ENCODE measurements at places on chromosomes 5 and 9.

- peak; percentile 64 for DNase-seq
Measured at GRCh38 chr5:124677374-124678351, 68.8 kb downstream of the ZNF608 start.

DNA sequence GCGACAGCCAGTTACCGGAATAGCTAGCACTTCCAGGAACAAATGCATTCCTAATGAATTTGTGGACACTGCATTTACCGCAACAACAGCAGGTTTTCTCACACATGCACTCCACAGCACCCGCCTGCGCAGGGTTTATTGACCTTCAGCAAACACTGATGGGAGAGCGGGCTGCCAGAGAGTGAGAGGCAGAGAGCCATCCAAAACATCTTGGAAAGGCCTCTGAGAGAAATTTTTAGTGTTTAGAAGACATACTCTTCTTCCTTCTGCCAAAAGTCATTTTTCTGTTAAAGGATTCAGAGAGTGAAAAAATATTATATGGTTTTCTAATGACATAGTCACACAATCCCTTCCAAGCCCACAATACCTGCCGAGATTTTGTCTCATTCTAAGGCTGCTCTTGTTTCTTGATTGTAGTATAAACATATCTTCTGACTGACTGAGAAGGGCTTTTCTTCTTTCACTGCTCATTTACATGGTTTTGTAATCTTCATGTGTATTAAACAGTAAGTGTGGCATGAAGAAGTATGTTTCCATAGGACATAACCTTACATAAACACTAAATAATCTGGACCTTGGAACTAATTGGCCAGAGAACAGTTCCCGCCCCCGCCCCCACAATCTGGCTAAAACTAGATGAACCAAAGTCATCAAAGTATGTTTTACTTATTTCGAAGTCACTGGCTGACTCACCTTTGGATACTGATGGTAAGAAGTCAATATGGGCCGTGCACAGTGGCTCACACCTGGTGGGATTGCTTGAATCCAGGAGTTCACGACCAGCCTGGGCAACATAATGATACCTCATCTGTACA lies 432.5 kb upstream of the MEF2C start:
- no peak for DNase-seq

DNA sequence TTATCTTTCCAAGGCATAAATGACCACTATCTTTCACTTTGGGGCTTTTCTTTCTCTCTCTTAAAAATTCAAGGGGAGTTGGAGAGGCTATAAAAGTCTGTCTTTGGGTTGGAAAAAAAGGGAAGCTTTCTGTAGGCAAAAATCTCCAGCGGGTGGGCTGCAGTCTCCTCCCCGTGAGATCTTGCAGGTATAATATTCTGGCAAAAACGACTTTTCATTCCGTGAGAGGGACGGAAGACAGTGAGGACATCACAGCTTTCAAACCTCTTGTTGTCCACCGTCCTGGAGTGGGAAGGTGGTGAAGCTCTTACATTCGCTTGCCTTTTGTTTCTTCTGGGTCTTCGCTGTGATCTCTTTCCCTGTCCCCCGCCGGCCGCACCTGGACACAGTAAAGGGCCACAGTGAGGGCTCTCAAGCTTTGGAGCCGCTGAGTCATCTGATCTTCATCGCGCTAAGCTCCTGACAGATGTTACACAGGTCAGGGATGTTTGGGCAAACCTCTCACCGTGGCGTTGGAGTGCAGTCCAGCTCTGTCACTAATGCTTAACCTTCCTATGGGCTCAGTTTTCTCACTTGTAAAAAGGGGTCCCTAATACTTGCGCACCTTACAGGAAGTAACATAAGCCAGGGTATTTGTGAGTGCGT lies 61.9 kb upstream of the MEGF10 start:
- peak; percentile 4 for DNase-seq

DNA sequence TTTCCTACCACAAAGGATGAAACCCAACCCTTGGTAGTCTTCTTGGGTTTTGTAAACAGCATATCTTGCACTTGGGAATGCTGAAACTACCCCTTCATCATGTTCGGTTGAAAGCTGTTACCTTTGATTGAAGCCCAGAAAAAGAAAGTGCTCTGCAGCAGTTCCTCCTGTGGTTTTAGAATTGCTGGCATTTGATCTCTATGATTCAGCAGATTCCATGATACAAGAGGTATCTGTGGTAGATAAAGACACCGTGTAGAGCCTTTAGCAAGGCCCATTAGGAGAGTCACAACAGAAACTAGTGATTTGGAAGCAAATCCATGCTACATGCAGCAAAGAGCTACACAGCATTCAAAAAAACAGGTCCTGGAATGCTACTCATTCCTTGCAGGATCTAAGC lies 557.0 kb downstream of the TLE1 start:
- DNase-seq, result no peak

DNA sequence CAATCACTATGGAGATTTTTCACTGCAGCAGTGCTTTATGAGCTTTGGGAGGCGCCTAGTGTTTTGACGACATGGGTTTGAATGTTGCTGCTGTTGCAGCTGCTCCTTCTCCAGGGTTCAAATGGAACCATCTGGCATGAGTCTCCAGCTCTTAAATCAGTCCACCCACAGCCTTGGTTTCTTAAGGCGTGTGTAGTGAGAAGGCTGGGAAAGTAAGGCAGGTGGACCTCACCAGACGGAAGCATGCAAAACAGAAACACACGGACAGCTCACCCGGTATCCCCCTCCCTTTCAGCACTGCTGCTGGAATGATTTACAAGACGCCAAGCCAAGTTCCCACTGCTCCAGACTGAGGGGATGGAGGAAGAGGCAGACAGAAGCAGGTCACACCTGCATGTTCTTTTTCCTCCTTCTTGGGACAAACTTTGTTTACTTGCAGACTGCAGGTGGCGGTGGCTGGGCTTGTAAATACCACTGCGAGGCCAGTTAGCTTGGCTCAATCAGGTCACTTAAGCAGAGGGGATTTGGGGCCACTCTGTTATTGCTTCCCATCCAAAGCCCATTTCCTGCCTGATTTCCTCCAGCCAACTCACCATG lies 47.4 kb downstream of the ADAM19 start:
- DNase-seq, result no peak

GRCh38 chr5:95791751-95792150 lies 30.8 kb downstream of the GLRX start:
- DNase-seq, result no peak

DNA sequence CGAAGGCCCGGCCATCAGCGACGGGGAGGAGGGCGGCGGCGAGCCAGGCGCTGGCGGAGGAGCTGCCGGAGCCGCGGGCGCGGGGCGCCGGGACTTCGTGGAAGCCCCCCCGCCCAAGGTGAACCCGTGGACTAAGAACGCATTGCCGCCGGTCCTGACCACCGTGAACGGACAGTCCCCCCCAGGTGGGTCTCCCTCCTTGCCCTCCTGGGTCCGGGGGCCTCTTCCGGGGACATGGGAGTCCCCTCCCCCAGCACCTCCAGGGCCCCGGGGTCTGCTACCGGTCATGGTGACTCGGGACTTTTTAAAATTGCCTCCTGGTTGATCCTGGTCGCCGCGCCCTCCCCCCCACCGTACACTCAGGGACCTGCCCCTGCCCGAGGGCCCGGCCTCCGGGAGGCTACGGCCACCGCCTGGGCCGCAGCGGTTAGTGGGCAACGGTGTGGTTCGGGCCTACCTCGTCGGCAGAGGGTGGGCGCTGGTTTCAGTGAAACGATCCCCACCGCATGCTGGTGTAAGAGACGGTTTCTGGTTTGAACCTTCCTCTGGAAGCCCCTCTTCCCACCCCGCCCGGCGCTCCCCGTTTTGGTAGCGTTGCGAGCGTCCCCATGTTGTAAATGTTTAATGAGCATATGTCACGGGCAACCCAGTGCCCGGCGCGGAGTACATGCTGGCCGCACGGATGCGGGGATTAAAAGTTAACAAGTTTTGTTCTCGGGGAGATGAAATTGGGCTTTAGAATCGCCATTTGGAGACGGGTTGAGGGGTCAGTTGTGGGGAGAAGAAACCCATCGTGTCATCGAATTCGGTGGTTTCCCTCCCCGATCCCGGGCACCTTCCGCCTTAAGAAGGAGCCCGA lies 1.1 kb downstream of the LARP1 start:
- no peak for DNase-seq

GRCh38 chr9:133144142-133144903 lies 19.4 kb downstream of the GBGT1 start:
- peak; percentile 67 for DNase-seq

DNA sequence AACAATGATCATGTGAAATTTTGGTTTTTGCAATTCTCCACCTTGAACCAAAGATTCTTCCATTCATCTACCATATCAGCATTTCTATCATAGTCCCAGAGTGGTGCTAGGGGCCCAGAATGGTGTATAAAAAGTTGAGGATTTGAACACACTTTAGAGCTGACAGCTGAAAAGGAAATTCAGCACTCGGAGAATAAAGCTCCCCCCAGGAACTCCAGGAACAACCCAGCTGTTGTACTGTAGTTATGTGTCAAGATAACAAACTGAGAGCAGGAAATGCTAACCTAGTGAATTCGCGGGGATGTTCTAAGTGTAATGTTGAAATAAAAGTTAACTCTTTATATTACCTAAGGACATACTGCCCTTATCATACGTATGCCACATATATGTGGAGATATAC lies 216.7 kb downstream of the NFIB start:
- peak; percentile 87 for DNase-seq

GRCh38 chr5:138083702-138084101 lies at the start of gene WNT8A:
Gene WNT8A (plus strand): TSS chr5:138084033. CDS start chr5:138084128, 95 bp downstream.
- no peak for DNase-seq

DNA sequence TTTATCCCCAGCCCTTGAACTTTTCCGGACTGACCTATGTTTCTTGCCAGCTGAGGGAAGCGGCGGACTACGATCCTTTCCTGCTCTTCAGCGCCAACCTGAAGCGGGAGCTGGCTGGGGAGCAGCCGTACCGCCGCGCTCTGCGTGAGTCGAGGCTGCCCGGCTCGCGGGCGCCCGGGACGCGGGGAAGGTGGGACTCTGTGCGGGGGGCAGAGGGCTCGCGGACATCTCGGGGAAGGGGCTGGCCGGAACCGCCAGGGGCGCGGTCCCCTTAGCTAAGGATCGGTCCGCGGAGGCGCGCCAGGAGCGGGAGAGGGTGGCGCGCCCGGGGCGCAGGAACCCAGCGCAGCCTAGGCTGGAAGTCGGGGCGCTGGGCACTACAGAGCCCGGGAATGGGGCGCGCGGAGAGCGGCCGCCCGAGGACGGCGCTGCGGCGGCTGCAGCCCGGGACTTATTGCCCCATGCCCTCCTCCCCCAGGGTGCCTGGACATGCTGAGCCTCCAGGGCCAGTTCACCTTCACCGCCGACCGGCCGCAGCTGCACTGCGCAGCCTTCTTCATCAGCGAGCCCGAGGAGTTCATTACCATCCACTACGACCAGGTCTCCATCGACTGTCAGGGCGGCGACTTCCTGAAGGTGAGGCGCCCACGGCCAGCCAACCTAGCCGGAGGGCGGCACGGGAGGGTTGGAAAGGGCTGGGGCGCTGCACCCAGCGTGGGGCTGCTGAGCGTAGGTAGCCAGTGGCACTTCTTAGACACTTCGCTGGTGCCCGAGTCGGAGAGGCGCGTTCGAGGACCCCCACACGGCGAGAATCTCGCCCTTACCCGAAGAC lies 922 bp downstream of the CRHBP start:
- DNase-seq, result no peak

- DNase-seq, result no peak
Measured at GRCh38 chr5:66232706-66233445, 88.8 kb downstream of the SREK1 start.

- no peak for DNase-seq
Measured at GRCh38 chr5:180599981-180600553, 8.8 kb upstream of the SCGB3A1 start.

DNA sequence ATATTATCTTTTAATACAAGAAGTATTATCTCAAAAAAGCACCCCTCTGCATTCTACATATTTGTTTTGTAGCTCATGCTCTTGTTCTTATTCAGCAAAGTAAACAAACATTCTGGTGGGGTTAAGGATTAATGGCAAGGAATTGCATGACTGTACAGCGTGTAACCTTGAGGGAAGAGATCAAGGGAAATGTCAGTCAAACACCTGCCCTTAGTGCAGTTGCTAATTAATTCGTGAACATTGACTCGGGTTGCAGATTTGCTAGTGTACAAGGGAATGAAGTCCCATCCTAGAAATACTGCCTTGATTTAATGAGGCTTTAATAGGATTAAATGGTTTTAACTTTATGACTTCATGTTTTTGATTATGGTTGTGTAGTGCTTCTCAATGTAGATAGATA lies 1758.1 kb downstream of the MAT2B start:
- DNase-seq, result no peak

DNA sequence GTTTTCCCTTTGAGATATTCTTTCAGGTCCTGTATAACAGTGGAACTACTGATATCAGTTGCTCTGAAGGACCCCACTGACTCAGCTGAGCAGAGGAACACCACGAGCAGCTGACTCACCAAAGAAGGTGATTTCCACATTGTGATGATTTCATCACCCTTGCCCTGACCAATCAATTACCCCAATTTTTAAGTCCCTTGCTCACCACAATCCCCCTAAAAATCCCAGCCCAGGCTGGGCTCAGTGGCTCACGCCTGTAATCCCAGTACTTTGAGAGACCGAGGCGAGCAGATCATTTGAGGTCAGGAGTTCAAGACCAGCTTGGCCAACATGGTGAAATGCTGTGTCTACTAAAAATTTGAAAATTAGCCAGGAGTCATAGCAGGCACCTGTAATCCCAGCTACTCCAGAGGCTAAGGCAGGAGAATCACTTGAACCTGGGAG lies 125.3 kb upstream of the ABCA1 start:
- DNase-seq, result no peak

GRCh38 chr9:97529363-97530076 lies 28.1 kb downstream of the TMOD1 start:
- DNase-seq, result no peak

DNA sequence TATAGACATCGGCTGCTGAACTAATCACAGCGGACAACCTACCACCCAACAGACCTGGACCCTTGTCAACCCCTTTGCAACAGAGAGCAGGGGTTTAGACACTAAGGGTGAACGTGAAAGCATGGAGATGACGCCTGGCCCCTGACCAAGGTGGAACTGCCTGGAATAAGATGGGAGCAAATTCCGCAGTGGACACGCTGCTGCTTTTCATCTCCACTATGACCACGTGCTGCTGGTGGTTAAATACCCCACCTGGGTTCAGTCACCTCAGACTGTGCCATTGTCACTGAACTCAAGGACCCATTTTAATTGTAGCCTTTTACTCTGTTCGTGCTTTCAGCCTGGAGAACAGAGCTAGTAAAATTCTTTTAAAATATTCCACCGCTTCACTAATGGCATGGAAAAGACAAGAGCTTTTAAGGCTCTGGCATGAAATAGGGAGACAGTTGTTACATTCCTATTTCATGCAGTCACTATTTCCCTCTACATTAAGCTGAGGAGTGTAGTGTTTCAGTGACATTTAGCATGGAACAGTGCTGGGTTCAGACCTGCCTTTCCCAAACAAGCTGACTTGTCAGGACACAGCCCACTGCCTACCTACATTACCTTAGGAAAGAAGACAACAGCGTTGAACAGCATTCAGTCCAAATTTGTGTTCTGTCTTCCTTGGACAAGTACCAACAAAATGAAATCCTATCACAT lies 96.8 kb downstream of the ANKRD18B start:
- peak; percentile 48 for DNase-seq

DNA sequence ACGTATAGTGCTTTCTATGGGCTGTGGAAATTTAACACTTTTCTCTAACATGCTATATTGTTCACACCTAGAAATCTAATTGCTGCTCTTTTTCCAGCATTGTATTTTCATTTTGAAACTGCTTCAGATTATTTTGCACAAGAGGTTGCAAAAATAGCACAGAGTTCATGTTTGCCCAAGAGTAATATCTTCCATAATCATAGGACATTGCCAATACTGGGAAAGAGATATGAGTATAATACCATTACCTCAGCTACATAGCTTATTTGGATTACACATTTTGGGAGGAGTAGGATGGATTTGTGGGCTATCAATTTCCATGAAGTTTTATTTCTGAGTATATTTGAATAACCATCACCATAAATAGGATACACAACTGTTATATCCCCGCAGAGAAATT lies 717.1 kb downstream of the CDH9 start:
- DNase-seq, result no peak
